Effector CD8-positive, alpha-beta T cell (primary cell): ENCODE measurements at places on chromosomes 1 and 21.

DNA sequence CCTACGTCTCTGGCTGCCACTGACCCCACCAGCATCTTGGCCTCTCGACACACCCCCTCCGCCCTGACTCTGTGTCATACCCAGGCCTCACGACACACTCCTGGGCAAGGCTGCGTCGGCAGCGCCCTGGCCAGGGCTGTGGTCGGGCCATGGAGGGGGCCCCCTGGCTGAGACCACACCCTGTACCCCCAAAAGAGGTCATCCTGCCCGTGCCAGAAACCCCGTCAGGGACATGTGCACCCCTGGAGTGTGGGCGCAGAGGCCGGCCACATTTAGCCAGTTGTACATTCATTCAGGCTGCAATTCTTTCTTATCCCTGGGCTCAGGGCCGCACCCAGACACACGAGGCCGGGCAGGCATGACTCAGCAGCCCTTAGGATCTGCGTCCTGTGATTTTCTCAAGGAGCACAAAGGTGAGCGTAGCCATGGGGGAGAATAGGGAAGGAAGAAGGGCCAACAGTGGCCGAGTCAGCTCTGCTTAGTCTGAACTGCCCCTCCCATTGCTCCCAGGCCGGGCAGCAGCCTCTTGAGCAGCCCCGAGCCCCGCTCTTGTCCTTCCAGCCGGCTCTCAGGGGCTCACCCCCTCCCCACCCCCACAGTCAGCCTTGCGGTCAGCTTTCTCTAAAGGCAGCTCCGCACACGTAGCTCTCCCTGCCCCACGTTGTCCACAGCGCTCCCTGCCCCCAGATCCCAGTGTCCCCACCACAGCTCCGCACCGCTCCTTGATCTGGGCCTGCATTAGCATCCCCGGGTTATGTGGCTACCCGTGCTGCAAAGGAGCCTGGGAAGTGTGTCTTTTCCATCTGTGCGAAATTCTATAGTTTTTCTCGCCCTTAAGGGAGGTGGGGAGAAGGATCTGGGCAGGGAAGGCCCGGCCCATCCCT is 7.9 kb downstream of the CSTB start:
- no peak for DNase-seq

DNA sequence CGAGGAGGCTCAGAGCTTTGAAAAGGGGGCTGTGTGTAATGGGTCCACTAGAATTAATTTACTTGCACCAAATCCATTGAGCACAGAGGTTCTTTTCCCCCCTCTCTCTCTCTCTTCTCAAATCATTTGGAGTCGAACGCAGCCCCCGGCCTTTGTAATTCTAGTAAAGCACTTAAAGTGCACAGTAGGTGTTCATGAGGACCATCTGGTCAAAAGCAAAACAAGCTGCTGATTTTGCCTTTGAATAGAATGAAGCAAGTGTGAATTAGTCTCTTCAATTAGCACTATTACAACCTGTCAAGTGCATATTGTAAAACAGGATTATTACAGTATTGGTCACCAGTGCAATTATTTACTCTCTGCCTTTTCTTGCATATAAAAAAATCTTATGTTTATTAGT is 259.9 kb downstream of the FAF1 start:
- DNase-seq, result no peak

DNA sequence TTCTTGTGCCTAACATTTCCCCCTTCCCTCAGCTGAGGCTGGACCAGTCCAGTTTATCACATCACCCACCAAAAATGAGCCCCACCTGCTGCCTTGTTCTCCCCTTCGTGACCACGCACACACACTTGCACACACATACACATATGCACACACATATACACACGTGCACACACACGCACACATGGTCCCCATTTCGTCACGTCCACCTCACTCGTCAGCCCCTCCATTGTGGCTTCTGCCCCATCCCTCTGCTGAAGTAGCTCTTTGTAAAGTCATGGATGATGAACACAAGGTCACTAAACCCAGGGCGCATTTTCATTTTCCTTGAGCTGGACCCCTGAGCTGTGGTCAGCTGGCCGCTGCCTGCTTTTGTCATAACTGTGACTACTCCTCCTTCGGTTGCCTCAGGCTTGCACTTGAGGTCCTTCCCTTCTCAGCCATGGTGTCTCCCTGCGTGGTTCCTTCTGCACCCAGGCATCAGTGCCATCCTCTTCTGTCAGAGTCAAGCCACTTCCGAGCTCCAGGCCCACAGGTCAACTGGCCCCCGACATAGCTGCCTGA is 93.8 kb downstream of the SYT2 start:
- no peak for DNase-seq

DNA sequence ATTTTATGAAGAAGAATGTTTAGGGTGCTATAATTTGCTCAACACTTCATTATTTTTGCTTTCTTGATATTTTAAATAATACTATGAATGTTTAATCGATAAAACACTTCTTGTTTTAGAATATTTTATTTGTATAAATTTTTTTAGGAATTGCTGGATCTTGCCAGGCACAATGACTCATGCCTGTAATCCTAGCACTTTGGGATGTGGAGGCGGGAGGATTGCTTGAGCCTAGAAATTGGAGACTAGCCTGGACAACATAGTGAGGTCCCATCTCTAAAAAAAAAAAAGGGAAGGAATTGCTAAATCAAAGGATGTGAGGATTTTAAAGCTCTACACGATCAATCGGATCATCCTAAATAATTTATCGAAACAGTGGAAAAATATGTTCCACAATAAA is 17.6 kb downstream of the RNF11 start:
- DNase-seq, result no peak

GRCh38 chr21:28773036-28773435 is 219.6 kb downstream of the LTN1 start:
- no peak for DNase-seq

DNA sequence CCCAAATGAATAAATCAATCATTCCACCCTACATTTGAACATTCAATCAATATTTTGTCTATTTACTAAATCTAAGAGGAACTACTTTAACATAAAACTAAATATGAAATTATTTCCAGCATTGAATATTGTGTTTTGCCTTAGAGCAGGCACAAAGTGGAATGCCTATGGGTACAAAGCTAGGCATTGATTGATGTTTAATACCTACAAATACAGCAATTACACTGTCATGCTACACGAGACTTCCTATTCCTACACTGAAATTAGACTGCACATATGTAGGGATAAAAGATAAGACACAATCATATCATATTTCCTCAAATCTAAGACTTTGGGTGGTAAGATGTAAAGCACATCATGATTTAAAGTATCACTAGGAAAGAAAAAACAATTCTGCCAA is 12.9 kb upstream of the ERG start:
- no peak for DNase-seq

DNA sequence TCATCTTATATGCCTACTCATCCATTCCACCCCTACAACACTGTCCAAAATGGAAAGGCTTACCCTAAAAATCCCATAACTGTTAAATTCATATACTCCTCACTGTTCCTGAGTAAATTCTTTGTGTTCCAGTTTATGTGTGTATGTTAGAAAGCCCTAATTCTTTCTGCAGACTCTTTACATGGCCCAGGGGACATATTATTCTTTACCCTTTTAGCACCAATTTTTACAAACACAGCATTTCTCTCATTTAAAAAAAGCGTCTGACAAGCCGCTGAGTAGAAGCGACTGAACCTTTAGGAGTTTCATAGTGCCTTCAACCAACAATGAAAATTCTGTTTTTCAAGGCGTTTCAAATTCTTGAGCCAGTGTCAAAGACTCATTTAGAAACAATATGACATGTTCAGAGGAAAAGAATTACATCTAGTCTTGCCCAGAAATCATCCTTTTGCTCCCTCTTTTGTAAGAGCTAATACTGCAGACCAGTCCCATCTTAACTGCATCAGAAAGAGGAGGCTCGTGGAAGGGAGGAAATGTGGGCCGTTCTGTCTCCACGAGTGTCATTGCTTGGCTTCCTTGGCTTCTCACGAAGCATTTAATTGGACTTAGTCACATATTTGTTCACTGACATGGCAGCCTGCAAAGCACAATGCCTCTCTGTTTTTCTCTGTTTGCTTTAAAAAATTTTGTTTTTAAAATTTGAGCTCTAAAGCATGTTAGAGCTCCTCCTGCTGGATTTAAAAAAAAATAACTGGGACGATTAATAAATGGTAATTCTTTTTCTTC is 21.3 kb upstream of the C1orf105 start:
- DNase-seq, result no peak

- DNase-seq, result no peak
These were observed 626.1 kb downstream of the PTPRC start for GRCh38 chr1:199264911-199265310.

DNA sequence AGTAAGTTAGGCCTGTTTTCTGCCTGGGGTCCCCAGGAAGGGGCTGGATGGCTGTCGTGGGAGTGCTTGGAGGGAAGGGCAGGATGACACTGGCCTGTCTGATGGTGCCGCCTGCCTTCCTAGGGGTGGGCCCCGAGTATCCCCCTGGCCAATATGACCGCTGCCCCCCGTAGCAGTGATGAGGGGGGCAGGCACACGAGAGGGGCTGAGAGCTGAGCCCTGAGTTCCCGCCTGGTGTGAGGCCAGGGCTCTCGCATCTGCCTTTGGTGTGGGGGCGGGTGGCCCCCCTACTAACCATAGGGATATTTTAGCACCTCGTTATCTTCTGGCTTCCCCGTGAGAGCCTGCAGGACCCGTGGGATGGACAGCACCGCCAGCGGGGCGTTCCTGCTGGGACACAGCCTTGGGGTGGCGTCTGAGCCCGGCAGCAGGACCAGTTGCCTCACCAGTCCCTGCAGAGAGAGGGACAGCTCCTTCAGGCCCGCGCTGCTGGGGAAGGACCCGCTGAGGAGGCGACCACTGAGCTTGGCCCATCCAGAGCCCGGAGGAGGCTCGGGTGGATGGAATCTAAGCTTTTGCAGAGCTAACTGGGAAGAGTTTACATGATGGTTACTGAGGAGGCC is 10.4 kb downstream of the KRTAP10-1 start:
- no peak for DNase-seq

GRCh38 chr1:39106801-39107327 is 80.7 kb downstream of the NDUFS5 start:
- DNase-seq, result no peak

DNA sequence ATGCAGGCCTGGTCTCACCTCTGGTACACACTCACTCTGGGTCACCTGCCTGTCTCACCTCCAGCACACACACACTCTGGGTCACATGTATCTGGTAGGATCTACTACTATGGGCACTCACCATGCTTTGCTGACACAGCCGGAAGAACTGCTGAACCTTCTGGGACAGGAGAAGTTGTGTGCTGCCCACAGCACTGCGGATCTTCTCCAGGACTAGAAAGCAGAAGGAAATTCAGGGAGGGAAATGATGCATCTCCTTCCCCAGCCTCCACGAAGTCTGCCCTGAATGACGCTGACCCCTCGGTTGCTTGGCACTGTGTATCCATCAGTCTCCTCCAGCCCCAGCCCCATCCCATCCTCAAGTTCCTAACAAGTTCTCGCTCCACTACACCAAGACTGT is 7.9 kb upstream of the SMIM12 start:
- no peak for DNase-seq

GRCh38 chr1:70140894-70141293 is 64.5 kb downstream of the LRRC40 start:
- DNase-seq, result no peak

DNA sequence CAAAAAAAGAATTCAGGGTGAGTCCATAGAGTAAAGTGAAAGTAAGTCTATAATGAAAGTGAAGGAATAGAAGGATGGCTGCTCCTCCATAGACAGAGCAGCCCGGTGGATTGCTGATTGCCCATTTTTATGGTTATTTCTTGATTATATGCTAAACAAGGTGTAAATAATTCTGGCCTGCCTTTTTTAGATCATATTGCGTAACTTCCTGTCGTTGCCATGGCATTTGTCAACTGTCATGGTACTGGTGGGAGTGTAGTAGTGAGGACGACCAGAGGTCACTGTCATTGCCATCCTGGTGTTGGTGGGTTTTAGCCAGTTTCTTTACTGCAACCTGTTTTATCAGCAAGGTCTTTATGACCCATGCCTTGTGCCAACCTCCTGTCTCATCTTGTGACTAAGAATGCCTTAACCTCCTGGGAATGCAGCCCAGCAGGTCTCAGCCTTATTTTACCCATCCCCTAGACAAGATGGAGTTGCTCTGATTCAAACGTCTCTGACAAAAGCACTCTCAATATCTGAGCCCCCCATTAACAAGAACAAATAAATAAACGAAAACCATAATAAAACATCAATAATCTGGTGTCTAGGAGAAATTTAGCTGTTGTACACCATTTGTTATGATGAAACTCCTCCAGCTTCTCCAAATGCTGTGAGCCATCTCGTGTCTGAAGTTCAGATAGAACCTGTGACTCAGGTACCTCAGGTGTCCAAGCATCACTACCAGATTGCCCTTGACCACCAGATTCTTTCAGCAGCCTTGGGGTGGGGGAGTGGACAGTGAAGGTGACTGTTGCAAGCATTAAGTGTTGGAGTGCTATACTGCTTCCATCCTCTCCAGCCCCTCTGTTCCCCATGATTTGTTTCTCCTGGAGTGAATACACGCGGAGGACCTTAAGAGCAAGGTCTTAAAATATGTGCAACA is 36.0 kb downstream of the EBNA1BP2 start:
- DNase-seq, result no peak

DNA sequence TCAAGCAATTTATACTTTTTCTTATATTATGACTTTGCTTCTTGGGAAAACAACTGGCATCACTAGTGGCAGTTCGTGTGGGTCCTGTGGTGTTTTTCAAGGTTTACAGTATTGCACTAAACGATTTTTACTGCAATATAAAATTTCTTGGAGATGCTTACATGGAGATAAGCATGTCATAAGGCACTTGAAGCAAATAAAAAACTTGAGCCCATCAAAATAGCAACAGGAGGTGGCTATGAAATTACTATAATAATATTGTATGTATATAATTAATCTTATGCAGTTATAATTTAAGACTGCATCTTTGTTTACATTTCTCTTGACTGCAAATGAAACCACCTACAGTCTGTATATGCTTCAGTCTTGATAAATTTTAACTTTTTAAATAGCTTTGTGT is 29.3 kb upstream of the CHAF1B start:
- no peak for DNase-seq

GRCh38 chr1:158149577-158150269 is 31.0 kb upstream of the CD1D start:
- DNase-seq, result peak; percentile 47

GRCh38 chr1:1759456-1760344 is 18.6 kb downstream of the NADK start:
- no peak for DNase-seq

- DNase-seq, result no peak
These were observed 615 bp downstream of the GPR161 start for GRCh38 chr1:168135921-168136708.

DNA sequence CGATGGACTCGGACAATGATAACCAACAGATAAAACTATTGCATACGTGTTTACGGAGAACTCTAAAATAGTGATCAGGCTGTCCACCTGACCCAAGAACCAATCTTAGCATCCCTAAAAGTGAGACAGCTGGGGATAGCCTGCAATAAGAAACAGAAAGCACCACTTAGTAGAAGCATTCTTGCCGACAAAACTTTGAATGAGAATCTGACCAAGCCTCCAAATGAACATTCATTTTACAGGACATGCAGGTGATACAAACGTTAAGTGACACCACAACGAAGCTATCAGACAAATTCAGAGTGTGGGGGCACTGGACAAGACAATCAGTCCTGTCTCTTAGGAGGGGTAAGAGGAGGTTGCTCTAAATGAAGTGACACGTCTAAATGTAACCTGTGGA is 1.2 kb downstream of the PSMG1 start:
- DNase-seq, result no peak
